ENCODE measurements at places on chromosomes 4 and X.

DNA sequence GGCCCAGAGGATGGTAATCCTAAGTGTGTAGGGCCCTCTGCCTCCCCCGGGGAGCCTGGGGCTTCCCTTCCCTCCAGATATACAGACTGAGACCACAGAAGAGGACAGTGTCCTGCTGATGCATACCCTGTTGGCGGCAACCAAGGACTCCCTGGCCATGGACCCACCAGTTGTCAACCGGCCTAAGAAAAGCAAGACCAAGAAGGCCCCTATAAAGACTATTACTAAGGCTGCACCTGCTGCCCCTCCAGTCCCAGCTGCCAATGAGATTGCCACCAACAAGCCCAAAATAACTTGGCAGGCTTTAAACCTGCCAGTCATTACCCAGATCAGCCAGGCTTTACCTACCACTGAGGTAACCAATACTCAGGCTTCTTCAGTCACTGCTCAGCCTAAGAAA, 1.9 kb downstream of the TRO start:
- no peak for DNase-seq

GRCh38 chrX:7435822-7436221, 287.9 kb upstream of the PUDP start:
- DNase-seq, result no peak

DNA sequence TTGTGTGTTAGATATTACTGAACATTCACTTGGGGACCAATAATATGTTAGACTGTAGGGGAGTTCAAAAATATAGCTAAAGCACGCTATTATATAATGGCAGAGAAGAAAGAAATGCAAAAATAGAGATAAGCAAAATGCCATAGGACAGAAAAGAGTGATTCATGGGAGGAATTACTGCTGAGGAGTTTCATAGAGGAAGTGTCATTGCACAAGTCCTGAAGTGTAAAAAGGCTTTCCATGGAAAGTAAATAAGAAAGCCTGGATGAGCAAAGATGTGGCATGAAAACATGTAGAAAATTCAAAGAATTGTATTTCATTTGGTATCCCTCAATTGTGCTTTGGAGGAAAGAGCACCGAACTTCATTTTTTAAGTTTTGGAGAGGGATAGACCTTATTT, 14.5 kb downstream of the HMGB2 start:
- DNase-seq, result no peak

GRCh38 chr4:94571715-94572114, 120.0 kb downstream of the PDLIM5 start:
- DNase-seq, result no peak

DNA sequence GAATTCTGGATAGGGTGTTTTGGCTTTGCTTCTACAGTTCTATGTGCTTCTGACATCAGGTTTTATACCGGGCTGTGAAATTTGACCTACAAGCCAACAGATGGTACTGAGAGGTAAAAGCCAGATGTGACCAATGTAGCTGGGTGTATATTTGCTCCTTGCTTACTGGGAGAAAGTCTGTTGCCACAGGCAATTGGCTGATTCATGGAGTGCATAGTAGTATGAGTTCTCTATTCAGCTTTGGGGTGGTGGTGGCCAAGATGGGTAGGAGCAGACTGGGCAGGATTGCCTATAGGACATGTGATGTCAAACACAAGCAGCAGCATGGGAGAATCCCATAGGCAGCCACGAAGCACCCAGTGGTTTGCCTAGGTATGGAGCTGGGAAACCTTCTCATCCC, 1827.0 kb downstream of the C4orf33 start:
- no peak for DNase-seq

Measured in left forelimb (tissue), 1 donor.